ENCODE measurements at places on chromosomes 2 and 18.

GRCh38 chr2:239337122-239337876 is 63.5 kb downstream of the HDAC4 start:
- no peak for DNase-seq

- no peak for DNase-seq
Observed at GRCh38 chr2:205785507-205786260, 103.4 kb downstream of the NRP2 start.

GRCh38 chr18:44937960-44938719 is 257.5 kb downstream of the SETBP1 start:
- DNase-seq, result no peak

GRCh38 chr2:13002536-13003331 is 286.0 kb downstream of the TRIB2 start:
- no peak for DNase-seq

DNA sequence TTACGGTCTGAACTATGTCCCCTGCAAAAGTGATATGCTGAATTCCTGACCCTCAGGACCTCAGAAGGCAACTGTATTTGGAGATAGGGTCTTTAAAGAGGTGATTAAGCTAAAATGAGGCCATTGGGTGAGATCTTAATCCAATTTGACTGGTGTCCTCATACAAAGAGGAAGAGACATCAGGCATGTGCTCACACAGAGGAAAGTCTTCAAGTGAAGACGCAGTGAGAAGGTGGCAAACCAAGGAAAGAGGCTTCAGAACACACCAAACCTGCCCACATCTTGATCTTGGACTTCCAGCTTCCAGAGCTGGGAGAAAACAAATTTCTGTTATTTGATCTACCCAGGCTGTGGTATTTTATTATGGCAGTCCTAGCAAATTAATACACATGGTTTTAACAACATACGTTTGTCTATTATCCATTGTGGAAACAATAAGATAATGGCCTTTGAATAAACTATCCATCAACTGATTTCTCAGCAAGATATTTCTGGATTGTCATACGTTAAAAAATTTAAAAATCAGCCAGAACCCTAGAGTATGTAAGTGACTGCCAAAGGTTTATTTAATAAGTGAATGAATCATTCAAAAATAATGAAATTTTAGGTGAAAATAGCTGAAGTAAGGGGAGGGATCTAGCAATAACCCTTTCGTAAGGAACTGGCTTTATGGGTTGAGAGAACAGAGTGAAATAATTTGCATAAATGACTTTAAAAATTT is 6.5 kb downstream of the WIPF1 start:
- no peak for DNase-seq

DNA sequence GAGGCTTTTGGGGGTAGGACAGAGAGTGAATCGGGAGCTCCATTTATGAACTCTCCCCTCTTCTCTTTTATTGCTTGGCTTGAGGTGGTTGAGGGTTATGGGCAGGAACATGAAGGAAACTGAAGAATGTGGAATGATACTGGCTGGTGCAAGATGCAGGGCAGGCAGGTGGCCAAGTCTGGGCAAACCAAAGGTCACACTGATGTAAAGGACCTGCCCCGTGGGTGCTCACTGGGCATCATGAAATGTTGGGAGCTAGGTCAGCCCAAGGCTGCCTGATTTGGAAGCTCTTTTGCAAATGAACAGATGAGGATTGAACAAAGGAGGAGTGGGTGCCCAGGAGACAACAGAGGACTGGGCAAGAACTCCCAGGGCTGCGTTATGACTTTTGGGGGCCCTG is 328.9 kb downstream of the CLIP4 start:
- no peak for DNase-seq

DNA sequence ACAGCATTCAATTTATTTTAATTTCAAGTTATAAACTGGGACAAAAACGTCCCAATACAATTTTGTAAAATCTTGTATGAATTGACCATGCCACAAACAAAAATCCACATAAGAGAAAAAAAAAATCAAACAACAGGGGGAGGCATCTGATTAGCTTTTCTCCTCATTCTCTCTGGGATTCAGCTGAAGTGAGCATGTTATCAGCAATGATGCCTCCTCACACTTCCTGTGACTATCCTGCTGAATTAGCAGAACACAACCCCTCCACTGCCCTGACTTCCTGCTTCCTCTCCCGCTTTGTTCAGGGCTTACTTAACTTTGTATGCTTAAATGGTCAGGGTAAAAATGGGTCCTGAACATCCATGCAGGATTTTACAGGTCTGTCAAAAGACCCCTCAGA is 132.2 kb upstream of the ITGB6 start:
- no peak for DNase-seq

GRCh38 chr2:12534646-12535263 is 182.0 kb upstream of the TRIB2 start:
- no peak for DNase-seq

DNA sequence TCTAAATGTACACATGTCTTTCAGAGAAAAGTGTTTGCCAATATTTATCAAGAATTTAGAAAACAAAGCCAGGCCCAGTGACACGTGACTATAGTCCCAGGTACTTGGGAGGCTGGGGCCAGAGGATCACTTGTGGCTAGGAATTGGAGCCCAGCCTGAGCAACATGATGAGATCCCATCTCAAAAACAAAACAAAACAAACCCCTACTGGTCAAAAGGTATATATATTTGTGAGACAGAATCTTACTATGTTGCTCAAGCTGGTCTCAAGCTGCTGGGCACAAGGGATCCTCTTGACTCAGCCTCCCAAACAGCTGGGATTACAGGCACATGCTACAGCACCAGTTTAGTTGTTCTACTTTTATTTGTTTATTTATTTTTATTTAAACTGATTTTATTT is 79.2 kb downstream of the ZDBF2 start:
- DNase-seq, result no peak

DNA sequence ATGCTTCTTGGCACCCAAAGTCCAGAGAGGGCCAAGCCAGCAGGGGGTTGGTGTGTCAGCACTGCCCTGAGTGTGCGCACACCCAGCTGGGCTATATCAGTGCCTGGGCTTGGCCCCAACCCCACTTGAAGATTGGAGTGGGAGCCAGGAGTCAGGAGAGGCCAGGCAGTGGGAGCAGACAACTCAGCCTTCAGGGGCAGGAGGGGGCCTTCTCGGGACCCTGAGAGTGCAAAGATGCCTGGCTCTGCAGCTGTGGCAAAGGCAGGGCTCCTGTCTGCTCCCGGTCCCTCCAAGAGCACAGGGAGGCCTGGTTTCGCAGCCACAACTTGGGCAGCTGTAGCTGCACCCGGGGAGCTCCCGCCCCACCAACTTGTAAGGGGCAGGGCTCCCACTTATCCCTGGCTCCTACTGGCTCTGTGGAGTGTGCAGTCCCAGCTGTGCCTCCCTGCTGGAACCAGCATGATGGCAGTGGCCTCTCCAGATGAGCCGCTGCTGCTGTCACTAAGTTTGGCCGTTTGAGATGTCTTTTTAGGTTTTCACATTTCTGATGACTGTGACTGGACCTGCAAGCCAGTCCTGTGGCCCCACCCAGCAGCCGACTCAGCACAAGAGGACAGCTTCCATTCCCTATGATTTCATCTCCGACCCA is 148.8 kb upstream of the HS6ST1 start:
- DNase-seq, result no peak

GRCh38 chr2:42351864-42352263 is 9.2 kb downstream of the COX7A2L start:
- no peak for DNase-seq

DNA sequence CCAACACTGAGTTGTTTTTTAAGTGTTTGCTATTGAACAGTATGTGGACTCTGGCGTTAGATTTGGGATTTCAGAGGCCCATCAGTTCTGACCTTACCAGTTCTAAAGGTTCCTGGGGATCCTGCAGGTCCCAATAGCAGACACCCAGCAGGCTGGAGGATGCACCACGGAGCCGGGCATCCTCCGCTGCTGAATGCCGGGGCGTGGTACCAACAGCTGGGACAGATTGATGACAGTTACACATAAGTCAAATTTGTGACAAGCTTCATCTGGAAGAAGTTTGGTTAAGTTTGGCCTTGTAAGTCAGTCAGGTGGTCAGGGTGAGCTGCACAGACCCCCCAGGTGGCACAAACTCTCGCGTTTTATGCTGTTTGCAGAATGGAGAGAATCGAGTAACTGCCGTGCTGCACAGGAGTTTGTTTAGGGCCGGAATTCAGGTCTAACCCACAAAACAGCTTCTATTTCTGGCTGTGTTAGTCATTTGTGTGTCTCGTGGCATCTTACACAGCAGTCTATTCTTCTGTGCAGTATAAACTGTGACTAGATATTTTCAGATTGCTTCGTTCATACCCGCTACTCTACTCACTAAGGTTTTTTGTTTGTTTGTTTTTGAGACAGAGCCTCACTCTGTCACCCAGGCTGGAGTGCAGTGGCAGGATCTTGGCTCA is 19.2 kb downstream of the CTDP1 start:
- DNase-seq, result no peak

- DNase-seq, result no peak
Observed at GRCh38 chr2:201852878-201853415, 46.6 kb downstream of the CDK15 start.
